ENCODE measurements at places on chromosomes 7 and 10.

DNA sequence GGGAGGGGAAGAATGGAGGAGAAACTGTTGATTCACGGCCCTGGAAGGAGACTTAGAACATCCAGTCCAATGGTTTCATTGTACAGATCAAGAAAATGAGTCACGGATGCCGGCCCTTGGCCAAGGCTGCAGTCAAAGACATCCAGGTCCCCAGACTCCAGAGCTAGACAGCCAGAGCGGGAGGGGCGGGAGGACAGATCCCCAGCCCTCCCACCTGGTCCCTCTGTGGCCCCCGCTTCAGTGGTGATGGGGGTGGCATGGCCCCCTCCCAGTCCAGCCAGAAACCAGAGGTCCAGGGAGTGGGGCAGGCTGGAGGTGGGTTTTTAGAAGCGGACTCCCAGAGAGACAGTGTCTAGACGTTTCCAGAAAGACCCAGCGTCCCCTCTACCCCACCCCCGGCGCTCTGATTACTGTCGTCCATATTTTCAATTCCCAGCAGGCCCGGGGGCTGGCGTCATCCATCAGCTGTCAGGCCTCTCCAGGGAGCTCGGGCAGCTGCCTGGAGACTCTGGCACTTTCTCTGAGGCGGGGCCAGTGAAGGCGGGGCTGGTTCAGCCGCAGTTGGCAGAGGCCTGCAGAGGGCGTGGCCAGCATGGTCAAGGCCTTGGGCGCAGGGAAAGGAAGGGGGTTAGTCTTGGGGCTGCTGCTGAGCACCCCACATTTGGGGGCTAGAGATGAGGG is 8.0 kb upstream of the HSPB1 start:
- peak; percentile 90 for DNase-seq

- DNase-seq: no peak
These were observed 19.4 kb downstream of the STEAP1B start for GRCh38 chr7:22480523-22481075.

GRCh38 chr10:17023386-17024298 is 106.0 kb downstream of the CUBN start:
- peak; percentile 76 for DNase-seq

DNA sequence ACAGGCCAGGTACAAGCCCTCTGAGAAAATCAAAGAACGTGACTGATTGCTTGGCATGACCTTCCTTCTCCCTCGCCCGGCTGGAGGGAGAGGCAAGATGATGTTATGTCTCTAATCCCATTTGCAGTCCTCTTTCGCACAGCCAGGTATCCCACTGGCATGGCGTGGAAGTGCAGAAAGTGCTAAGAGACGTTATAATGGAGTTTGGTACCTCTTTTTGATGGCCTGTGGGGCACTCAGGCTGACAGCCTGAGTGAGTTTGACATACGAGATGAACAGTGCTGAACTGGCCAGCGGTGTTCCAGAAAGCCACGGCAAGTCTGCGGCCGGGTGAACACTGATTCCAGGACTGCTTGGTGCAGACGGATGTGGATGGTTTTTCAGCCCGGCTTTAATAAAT is 241.6 kb downstream of the RAB11FIP2 start:
- DNase-seq: no peak

- DNase-seq: no peak
These were observed 156.0 kb downstream of the SEMA3D start for GRCh38 chr7:85030893-85031292.

DNA sequence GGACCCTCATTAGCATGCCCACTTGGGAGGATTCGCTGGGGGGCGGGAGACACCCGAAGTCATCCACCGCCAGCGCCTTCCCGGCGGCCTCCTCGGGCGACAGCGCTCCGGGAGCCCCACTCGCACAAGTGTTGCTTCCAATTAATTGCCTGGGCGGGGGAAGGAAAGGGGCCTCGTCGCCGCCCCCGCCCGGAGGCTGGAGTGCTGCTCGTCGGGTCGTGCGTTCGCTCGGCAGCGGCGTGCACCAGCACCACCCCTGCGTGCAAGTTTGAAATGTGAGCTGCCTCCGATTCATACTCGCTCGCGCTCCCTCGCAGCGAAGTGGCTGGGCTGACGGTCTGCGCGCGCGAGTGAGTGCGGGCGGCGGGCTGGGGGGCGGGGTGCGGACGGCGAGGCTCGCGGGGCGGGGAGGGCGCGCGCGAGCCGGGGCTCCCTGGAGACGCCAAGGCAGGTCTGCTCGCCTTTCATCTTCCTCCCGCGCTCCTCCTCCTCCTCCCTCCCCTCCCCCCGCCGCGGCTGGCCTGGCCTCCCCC is 104.6 kb upstream of the PPIF start:
- DNase-seq: peak; percentile 87

GRCh38 chr10:46536171-46536570 is 20.3 kb downstream of the GPRIN2 start:
- no peak for DNase-seq

DNA sequence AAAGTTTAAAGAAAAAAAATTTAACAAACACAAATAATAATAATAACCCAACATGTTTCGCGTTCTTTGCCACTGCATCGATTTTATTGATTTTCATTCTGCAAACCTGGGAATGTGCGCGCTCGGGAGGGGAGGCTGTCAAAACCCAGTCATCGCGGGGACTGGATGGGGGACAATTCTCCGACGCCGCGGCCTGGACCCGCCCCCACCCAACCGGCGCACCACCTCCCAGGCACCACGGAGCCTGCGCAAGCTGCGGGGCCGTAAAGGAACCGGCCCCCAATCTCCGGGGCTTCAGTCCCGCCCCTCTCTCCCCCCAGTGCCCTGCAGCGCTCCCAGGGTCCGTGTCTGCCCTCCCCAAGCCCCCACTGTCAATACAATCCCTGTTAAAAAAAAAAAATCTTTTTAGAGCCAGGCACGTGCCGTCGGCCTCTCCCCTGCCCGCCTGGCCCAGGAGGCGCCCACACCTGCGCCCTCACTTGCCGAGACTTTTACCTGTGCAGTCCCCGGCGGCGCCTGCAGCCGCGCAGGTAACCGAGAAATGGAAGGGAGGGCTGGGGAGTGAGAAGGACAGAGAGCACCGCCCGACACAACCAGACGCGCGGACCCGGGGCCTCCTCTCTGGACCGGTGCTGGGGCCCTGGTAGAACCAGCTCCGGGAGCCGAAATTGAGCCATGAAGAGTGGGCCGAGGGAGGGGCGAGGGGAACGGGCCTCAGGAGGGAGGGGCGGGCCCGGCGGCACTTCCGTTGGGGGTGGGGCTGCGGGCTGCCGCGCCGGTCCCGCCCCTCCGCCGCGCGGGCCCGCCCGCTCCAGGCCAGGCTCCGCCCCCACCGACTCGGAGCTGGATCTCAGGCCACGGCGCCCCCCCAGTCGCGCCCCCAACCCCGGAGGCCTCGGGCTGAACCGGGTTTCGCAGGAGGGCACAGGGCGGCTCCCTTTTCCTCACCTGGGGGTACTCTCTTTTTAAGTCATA is 7.6 kb upstream of the ZNF503 start:
- DNase-seq: peak; percentile 73

DNA sequence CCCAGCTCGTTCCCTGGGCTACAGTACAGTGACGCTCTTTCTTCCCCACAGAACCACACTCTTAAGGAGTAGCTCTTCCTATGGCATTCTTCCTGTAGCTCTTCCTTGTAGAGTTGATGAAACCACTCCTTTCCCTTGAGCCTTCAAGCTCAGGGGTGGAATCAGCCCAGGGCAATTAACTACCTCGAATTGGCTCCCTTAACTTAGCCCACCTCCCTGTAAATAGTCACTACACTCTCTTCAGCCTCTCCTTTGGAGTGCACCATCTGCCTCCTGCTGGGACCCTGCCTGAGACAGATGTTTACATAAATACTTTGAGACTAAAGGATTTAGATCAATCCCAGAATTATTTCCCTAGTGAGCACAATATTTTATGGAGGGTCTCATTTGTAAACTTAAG is 537.8 kb upstream of the AUTS2 start:
- DNase-seq: no peak

DNA sequence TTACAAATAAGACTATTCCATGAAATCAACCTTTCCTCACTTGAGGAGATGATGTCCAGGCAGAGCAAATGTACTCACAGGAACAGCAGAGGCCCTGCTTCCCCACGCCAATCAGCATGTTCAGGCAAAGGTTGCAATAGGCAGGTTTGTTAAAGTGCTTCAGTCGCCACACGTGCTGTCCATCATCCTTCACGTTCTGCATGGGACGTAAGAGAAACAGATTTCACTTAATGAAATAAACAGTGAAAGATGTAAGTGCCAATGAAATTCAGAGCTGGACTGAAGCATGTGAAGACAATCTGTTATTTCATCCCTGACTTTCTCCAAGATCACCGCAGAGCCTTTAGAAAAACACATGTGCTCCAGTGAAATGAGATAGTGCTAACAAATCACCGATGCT is 217.4 kb downstream of the DGKB start:
- DNase-seq: no peak

DNA sequence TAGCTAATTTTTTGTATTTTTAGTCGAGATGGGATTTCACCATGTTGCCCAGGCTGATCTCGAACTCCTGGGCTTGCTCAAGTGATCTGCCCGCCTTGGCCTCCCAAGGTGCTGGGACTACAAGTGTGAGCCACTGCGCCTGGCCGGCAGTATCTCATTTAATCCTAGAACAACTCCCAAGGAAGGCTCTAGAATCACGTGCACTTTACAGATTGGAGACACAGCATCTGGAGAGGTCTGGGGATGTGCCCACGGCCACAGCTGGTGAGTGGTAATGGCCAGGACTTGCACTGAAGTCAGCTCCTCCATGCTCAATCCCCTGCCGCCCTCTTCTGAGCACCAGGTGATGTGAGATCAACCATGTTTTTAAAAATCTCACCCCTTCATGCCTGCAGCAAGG is 43.1 kb downstream of the CARD11 start:
- DNase-seq: no peak

Data from left hindlimb (tissue), 1 donor.